ENCODE measurements at places on chromosomes 11 and 22.

DNA sequence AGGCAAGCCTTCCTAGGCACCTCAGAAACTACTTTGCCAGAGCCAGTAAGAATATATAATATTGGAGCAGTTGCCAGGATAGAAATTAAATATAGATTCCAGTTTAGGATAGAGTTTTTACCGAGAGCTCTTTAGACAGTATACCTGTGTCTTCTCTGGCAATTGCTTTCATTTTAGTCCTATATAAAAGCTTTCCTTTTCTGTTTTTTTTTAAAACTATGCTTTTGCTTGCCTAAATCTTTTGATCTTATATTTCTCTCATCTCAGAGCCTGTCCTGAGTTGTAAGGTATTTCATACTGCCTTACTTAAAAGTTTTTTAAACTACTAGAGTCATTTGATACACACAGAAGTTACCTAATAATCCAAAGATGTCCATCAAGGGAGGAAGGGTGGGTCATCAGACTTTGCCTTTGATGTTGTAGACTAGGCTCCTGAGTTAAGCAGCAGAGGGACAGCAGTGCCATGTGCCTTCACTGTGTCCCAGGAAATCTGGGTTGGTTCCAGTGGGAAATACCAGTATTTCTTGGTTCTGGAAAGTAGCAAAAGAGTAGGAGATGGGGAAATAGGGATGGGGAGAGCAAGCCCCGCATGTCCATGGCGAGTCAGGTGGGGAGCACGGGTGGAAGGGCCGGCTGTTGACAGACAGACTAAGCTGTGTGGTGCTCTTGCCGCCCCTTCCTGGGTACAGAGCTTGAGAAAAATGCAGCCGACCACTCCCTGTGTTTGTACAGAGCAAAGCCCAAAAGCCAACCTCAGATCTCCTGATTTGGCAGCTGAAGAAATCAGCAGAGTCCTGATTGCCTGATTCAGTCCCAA, 11.2 kb downstream of the MCAM start:
- DNase-seq, result no peak

DNA sequence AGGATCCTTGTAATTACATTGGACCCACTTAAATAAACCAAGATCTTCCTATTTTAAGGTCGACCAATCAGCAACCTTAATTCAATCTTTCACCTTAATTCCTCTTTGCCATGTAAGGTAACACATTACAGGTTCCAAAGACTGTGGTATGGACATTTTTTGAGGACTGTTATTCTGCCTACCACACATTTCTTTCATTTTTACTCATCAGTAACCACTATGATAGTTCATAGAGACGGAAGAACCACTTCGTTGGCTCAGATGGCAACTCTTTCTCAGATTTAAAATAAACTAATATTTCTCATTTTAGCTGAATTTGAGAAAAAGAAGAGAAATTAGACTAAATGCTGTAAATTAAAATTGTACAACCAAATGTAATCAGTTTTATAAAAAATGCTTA, 96.3 kb downstream of the PAX6 start:
- no peak for DNase-seq

- DNase-seq, result no peak
Observed at GRCh38 chr11:92302770-92303169, 78.2 kb downstream of the FAT3 start.

DNA sequence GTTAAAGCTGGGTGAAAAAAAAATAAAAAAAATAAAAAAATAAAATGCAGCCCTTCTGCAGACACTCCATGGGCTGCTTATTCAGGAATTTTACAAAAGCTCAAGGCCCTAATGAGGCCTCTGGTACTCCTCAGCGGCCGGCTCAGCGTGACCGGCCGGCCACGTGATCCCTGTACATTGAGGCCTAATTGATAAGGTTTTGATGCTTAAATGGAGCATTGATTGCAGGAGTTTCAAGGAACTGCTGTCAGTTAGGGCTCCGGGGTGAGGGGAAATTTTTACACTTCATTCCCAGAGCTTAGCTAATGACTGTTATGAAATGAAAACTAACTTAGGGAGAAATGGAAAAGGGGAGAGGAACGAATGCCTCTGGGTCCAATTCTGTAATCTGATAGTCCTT, 368.8 kb upstream of the KIRREL3 start:
- DNase-seq, result no peak

- no peak for DNase-seq
Observed at GRCh38 chr11:20061776-20062175, 98.5 kb downstream of the DBX1 start.

- no peak for DNase-seq
Observed at GRCh38 chr11:108588287-108588686, 5.3 kb downstream of the EXPH5 start.

DNA sequence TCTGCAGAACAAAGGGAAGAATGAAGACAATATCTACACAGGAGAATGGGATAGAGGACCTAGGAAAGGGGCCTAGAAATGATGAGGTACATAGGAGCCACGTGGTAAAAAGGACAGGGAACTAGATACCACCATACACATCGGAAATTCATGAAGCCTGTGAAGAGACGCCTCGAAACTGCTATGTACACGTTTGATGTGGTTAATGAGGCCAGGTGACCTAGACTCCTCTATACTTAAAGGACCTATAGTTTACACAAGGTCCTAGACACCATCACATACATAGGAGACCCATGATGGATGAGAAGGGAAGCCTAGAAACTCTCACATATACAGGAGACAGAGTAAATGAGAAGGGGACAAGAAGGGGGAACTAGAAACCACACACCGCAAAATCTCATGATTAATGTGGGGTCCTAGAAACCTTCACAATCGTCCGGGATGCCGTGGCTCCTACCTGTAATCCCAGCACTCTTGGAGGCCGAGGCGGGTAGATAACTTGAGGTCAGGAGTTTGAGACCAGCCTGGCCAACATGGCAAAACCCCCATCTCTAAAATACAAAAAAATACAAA, 23.8 kb downstream of the RHBDD3 start:
- DNase-seq, result no peak

DNA sequence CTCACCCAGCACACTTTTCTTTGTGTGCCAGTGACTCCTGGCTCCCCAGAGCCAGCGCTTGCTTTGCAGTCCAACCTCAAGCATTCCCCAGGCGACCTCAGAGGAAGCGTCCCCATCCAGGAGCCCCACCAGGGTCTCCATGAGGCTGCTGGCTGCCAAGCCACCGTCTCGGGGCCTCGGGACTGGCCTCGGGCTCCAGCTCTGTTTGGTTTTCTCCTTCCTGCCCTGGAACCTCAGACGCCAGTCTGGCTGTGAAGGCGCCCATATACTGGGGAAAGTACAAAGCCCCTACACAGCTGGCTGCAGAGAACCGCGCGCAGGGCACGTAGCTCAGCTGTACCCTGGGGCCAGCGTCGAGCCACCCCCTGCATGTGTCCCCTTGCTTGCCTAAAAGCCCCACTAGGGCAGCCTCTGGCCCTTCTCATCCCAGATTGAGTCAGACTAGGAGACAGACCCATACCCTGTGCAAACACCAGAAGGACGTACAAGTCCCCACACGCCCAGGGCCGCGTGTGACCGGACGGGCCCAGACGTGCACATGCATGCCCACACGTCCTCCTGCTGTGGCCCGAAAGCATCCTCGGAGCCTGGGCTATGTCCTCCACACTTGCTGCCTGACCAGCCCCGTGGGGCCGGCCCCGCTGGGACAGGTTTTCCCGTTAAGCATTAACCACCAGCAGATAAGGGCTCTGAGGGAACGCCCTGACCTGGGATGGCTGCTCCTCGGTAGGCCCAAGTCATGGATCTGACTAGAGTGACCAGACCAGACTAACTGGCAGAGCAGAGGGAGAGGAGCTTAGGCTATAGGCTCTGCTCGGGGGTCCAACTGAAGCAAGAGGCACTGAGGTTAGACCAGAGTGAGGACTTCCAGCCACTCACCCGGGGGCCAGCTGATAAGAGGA, 4.2 kb upstream of the SYT8 start:
- no peak for DNase-seq

DNA sequence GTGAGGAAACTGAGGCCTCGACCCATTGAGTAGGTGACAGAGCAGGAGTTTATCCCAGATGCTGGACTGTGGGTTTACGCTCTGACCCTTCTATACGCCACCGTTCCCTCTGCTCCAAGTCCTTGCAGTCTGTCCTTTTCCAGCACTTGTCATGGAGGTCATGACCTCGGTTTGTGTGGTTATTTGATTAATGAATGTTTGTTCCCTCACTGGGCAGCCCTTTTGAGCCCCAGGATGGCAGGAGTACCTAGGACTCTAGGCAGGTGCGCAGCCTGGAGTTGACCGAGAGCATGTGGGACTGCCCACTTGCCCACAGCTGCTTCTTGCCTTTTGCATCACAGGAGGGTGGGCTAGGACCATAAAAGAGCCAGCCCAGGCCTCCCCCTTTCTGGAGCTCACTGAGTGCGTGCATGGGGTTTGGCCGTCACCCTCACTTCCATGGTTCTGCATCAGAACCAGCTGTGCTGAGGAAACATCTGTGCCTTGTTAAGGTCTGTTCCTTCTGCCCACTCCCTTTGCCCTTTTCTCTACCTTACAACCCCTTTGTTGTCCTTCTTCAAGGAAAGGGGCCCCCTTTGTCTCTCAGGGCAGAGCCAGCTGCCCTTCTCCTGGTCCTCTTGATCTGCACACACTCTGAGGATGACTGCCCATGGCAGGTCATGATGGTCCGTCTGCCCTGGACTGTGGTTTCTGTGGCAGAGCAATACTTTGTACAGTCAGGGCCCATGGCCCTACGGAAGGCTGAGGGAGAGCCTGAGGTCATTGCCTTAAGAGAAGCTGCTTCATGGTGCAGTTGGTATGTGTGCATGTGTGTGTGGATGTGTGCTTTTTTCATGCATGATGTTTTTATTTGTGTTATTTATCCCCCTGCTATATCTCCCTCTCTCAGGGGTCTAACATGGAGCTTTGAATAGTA, 38.2 kb downstream of the BMAL1 start:
- DNase-seq, result no peak

DNA sequence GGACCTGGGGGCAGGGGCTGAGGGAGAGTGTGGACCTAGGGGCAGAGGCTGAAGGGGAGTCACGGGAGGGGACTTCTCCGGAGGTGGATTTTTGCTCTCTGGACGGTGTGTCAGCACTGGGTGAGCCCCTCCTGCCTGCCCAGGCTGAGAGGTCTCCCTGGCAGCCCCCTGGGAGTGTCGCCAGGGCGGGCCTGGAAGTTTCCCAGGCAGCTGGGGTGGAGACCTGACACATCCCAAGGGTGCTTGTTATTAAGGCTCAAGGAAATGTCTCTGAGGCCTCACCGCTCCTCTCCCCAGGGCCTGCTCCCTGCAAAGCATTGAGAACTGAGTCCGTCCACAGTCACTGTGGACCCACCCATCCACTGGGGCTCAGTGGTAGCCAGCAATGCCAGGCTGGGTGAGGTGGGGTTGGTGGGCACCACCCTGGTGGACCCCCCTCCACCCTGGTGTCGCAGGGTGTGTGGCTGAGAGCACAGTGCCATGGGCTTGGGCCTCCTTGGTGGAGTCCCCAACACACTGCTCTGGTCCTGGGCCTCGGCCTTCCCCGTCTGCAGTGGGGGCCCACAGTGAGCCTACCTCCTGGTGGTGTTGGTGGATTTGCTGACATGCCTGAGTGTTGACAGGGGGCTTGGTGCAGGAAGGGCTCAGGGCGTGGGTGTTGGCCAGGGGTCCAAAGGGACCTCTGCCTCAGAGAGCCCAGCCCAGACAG, 2.5 kb downstream of the CD81 start:
- no peak for DNase-seq

DNA sequence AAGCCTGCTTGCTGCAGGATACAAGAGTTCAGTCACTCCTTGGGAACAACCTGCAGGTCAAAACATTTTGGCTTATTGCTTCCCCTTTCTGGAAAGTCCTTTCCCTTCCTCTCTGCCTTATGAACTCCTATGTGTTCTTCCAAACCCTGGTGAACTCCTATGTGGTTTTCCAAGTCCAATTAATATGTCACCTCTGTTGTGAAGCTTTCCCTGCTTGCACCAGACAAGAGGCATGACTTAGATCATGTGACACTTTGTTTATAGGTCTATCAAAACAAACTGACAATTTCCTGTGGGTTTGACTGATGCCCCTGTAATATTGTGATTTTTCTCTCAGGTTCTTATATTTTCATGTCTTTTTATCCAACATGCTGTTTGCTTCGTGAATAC, 64.2 kb downstream of the ENDOD1 start:
- no peak for DNase-seq

- DNase-seq, result no peak
Observed at GRCh38 chr11:39712581-39712980, 1746.9 kb downstream of the LRRC4C start.

DNA sequence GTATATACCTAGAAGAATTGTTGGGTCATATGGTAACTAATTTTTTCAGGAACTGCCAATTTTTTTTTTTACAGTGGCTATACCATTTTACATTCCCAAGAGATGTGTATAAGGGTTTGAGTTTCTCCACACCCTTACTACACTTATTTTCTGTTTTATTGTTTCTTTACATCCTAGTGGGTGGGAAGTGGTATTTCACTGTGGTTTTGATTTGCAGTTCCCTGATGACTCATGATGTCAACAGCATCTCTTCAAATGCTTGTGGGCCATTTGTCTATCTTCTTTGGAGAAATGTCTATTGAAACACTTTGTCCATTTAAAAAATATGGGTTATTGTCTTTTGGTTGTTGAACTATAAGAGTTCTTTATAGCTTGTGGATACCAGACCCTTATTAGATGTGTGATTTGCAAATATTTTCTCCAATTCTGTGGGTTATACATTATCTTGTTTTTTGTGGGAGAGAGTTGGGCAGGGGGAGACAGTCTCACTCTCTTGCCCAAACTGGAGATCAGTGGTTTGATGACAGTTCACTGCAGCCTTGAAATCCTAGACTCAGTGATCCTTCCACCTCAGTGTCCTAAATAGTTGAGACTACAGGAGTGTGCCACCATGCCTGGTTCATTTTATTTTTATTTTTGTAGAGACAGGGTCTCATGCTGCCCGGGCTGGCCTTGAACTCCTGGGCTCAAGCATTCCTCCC, 30.3 kb upstream of the PISD start:
- DNase-seq, result no peak

Data from hypothalamus (tissue), 51 donors.